ENCODE measurements at places on chromosomes 11 and 22.
A peak's percentile ranks its signal among the peaks of the same experiment; 100 is the strongest.

DNA sequence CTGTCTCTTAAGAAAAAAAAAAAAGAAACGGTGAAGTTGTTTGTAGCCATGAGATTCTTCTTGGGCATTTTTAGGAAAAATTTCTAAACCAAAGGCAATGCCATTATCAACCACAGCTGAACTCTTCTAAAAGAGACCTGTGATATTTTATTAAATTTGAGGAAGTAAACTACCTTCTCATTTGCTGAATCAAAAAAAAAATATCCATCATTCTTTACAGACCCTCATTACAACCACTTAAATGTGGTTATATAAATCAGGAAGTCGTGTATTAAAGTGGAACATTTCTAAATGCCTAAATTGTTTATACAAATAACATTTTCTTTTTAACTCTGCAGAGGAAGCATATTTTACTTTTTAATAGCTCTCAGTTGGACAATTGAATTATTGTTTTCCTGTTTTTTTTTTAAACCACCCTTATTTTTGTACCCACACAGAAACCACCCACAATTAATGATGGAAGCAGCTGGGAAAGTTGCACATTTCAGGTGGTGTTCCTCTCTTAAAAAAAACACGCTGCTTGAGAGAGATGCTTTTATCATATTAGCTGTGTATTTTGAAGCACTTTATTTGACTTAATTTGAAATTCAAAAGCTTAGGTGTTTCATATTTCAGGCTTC is 91.2 kb downstream of the ARHGAP42 start:
- DNase-seq: no peak

GRCh38 chr22:27844656-27845591 is 43.4 kb upstream of the MN1 start:
- DNase-seq: no peak

GRCh38 chr11:129346916-129347315 is 28.7 kb upstream of the BARX2 start:
- DNase-seq: no peak

DNA sequence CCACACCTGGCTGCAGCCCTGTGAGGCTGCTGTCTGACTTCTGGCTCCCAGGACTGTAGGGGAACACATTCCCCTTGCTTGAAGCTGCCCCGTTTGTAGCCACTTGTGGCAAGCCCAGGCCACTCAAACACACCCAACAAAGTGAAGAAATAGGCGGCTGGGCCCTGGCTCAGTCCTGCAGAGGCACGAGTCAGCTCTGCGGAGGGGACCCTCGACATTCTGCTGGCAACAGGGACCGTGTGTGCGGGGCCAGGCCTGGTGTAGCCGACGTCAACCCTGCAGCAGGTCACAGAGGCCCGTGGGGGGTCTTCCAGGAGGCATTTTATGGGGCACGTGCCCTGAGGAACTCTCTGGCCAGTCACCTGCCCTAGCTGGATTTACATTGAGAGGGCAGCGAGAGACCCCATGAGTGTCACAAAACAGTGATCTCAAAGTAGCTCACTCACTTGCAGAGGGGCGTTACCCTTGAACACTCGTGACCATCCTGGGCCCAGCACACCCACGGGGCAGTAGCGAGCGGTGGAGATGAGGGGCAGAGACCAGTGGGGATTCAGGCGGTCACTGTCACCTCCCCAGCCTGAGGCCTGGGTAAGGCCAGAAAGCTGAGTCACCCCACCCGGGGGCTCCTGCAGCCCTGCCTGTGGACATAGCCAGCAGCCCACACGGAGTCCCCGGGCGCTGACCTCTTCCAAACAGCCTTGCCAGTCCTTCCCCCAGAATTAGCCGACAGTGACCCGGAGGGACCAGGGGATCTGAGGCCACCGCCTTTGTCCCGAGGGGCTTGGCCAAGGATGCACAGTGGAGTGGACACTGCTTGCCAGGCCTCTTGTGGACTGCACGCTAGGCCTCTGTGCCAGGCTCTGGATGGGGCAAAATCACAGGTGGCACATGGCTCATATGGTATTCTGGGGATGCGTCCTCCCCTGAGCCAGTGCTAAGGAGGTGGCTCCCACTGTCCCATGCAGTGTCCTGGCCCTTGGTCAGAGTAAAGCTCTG is 139.5 kb downstream of the CTTN start:
- no peak for DNase-seq

DNA sequence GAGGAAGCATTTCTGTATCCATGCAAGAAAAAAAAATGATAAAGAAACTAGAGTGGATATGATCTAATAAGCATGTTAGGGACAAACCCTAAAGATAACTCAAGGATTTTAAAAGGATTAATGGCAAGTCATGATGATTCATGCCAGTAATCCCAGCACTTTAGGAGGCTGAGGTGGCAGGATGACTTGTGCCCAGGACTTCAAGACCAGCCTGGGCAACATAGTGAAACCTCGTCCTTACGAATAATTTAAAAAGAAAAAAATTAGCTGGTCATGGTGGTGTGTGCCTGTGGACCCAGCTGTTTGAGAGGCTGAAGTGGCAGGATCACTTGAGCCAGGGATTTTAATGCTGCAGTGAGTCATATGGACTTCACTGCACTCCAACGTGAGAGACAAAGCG is 145.5 kb upstream of the BLID start:
- no peak for DNase-seq

DNA sequence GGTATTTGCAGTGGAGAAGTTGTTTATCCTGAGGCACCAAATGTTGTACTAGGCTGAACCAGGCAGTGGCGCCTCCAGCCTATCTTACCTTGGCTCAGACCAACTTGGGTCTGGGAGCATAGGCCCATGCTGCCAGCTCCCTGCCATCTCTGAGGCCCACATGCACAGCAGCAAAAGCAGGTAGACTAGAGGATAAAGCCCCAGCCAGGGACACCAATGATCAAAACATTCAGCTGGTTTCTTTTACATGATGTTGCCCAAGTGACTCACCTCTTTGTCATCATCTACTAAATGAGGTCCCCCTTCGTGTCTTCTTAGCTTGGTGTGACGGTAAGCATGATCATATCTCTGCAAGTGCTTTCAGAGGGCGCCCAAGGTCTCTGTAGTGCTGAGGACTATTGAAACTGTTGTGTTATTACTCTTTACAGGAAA is 112.1 kb upstream of the DRD2 start:
- peak; percentile 12 for DNase-seq

DNA sequence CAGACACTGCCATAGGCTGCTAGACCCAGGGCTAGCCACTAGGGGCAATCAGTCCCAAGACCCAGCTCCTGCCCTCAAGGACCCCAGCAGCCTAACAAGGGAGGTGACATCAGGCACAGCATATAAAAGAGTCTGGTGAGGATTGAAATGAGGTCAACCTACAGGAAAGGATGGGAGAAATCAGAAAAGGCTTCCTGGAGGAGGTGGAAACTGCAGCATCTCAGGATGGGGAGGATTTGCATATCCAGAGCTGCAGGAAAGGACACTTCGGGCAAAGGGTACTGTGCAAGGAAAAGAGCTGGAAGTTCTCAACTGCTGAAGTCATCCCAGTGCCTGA is 2.9 kb upstream of the ARFGAP2 start:
- peak; percentile 22 for DNase-seq

GRCh38 chr22:50317674-50318073 is 9.1 kb downstream of the DENND6B start:
- no peak for DNase-seq

- DNase-seq: peak; percentile 28
Measured at GRCh38 chr11:72227316-72228228, 3.0 kb downstream of the INPPL1 start.

DNA sequence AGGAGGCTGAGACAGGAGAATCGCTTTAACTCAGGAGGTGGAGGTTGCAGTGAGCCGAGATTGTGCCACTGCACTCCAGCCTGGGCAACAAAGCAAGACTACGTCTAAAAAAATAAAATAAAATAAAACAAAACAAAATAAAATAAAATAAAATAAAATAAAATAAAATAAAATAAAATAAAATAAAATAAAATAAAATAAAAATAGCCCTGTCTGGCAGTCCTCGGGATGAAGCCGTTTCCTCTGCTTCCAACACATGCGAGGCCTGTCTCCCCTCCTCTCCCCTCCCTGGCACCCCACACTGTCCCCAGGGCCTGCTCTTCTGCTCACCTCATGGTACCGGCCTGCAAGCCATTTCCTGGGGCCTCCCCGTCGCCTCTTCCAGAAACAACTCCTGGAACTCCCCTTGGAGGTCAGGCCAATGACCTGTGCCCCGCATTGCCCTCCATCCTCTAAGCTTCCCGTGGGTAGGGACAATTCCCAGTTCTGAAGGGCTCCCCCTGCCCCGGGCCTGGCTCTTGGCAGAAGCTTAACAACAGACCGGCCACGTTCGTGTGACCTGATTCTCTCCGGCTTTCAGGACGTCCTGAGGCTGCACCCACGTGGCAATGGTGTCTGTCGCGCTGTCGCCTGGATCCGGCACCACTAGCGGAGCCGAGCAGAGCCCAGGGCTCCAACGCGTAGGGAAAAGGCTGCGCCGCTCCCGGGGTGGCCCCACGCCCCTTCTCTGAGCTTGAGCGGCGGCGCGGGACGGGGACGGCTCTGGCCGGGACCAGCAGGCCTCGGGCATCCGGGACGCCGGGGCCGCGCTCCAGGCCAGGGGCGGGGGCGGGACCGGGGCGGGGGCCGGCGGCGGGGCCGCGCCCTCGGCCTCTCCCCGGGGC is 456 bp upstream of the PARVB start:
- DNase-seq: peak; percentile 38

DNA sequence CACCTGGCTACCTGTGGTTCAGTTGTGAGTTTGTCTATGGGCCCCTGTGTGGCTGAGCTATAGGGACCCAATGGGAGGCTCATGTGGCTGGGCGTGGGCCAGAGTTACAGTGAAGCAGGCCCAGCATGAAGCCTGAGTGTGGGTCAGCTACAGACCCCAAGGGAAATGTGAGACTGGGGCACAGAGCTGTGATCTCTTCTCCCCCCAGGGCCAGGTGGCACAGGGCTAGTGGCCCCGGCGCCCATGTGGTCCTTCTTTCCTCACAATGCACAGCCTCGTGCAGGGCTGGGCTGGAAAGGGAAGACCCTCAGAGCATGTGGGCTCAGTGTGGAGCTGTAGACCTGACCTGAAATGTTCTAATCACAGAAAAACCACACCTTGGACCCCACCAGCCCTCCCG is 71.6 kb upstream of the NECTIN1 start:
- DNase-seq: no peak

DNA sequence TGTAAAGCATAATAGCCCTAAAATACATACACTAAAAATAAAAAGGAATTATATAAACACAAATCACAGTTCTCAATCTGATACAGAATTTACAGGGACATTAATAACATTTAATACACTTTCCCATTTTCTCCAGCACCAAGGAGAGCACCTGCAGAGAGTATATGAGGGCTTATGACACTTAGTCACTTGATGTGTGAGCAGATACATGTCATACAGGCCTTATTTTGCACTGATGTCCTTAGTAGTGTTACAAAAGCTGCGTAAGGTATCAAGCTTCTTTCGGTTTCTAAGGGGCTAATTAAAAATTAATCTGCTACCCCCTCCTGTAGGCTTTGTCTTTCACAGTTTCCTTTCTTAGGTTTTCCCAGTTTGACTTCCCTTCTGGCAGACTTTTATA is 61.3 kb downstream of the TRIM44 start:
- no peak for DNase-seq

DNA sequence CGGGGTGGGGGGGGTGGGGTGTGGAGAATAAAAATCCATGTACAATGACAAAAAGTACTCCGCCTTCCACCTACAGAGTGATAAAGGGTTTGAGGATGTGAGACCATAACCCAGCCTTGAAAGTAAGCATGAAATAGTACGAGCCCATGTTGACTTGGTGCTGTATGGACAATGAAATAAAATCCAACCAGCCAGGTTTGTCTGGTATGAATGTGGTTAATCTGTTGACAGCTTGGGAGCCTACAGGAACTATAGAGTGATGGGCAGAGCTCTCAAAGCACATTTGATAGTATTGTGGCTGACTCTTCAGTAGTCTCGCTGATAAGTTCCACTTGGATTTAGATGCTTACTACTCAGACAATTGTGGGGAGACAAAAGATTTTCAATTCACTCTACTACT is 48.8 kb upstream of the CD44 start:
- peak; percentile 58 for DNase-seq

- DNase-seq: no peak
Measured at GRCh38 chr11:9249252-9249651, 15.9 kb downstream of the DENND5A start.

GRCh38 chr11:69864686-69865661 is 45.8 kb upstream of the FGF3 start:
- no peak for DNase-seq
